Activated T-helper 1 cell treated with Interleukin-2 at 50 U/mL for 16 hours (primary cell): ENCODE measurements at places on chromosomes 2 and 18.

DNA sequence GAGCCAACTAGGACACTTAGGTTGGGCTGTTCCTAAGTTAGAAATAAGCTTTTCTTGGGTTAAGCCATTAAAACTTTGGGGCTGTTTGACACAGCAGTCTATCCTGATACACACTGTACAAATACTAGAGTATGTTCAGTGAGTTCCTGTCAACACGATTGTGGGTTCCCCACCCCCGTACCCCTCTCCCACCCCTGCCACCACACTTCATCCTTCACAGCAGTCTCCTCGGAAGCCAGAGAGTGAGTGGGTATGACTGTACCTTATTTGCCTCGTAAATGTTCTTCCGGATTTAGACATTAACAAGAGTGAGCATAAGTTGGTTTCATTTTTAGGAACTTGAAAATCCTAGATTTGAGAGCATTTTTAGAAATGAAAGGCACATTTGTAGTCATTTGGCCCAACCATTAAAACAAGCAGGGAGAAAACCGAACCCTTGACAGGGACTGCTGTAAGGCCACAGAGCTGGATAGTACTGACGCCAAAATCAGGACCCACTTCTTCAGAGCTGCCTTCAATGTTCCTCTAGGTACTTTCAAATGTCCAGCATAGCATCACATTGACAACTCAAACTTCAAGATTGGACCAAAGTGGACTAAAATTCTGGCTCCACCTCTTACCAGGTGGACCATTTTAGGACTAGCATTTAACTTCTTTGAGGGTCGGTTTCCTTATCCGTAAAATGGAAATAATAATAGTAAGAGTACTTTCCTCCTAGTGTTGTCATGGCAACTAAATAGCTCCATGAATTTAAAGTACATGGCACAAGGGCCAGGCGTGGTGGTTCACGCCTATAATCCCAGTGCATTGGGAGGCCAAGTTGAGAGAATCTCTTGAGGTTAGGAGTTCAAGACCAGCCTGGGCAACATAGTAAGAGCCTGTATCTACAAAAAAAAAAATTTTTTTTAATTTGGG lies 166.3 kb upstream of the SERTAD2 start:
- peak; percentile 15 for DNase-seq

- DNase-seq, result no peak
Observed at GRCh38 chr2:10338270-10339188, 35.8 kb downstream of the HPCAL1 start.

DNA sequence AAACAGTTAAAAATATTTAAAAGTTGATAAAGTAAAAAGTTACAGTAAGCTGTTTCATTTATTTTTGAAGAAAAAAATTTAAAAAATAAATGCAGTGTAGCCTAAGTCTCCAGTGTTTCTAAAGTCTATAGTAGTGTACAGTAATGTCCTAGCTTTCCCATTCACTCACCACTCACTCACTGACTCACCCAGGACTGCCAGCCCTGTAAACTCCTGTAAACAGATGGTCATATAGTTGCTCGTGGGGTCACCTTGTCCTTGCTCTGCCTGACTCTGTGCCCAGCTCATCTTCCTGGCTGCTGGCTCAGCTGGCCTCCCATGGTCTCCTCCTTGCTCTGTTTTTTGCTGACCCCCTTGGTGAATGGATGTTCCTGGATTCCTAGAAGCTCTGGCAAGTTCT lies 180.3 kb downstream of the VAPA start:
- DNase-seq, result no peak

GRCh38 chr2:7837237-7837760 lies 844.6 kb upstream of the ID2 start:
- no peak for DNase-seq

DNA sequence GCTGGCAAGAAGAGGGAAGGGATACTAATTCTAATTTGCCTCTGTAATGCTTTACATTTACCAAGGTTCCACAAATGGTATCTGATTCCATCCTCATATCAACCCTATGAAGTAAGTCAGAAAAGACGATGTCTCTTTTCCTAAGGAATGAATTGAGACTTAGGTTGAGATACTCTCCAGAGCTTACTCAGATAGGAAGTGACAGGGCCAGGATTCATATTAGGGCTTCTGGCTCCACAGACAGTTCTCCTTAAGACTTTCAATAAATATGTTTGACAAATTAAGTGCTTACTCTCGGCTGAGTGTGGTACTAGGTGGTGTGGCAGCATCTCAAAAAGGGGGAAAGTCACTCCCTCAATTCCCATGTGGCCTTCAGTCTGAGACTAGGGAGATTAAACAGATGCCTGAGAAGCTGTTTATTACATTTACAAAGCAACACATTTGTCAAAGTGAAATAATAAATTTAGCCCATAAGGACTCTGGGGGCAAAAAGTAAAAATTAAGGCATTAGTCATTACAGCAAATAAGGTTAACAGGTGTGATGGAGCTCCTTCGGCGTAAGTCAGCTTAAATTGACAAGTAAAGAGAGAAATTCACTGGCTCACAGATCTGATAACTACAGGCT lies 14.2 kb downstream of the CDK15 start:
- DNase-seq, result no peak

DNA sequence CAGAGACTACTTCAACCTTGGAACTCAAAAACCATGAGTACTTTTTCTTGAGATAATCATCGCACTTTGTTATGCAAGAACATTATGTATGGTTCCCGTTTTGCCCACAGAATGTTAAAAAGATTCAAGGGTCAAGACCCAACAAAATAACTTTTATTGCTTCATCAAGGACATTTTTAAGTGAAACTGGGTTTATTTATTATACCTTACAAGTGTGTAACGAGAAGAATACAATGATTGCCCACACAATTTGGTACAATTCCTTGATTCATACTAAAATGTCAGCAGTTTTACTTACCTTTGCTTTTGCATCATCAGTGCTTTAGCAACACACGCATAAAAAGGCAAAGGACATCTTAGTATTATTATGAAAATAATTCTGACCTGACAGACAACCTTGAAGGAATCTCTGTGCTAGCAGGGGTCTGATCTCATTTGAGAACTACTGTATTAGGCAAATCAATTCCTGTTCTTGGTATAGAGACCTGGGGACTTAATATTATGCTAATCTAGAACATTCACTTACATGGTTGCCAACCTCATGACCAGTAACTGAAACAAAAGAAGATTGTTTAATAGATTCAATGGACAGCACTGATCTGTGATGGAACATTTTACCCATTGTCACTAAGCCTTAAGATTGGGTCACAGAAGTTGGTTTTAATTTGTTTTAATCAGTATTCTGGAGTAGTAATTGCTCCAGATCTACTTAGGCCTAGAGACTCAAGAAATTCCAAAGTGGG lies 16.2 kb downstream of the CCDC88A start:
- DNase-seq, result no peak

- no peak for DNase-seq
Observed at GRCh38 chr2:54859997-54860701, 136.7 kb downstream of the EML6 start.

DNA sequence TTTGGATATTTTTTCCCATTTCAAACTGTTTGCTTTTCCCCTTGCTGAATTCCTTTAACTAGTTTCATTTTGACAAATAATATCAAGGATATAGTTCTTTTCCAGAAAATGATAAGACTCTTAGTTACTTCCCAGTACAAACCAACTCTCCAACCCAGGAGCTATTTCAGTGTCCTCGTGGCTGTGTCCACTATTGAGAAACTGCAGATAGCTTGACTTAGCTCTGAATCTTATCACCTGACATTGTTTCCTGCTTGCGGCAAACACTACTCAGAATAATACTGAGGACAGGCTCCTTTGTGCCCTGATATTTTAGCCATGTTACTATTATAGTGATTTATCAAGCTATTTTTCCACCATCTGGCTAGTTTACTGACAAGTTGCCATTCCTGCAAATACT lies 74.6 kb downstream of the KLF7 start:
- DNase-seq, result no peak

- no peak for DNase-seq
Observed at GRCh38 chr2:186254759-186255158, 231.3 kb upstream of the ZC3H15 start.

DNA sequence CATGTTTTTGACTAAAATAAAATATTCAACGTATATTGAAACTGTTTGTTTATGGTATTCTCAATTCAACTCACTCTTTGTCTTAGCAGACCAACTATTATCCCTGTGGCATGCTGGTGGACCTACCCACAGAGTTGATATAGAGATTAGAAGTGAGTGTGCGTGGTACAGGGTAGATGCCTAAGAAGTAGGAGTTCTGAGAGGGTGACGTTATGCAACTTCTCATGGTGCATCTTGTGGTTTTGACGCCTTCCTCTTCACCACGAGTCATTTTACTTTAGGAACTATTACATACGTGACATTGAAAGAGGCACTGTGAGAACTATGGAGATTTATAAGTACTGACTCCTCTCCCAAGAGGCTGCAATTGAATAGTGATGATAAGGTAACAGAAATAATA lies 26.6 kb upstream of the NAPG start:
- no peak for DNase-seq

GRCh38 chr2:70083344-70084156 lies 3.7 kb upstream of the PCBP1 start:
- no peak for DNase-seq

- DNase-seq, result no peak
Observed at GRCh38 chr2:68103709-68104055, 40.9 kb upstream of the C1D start.

GRCh38 chr2:171483793-171484192 lies 38.5 kb upstream of the CYBRD1 start:
- no peak for DNase-seq

- no peak for DNase-seq
Observed at GRCh38 chr2:157055660-157056199, 201.8 kb upstream of the GALNT5 start.

DNA sequence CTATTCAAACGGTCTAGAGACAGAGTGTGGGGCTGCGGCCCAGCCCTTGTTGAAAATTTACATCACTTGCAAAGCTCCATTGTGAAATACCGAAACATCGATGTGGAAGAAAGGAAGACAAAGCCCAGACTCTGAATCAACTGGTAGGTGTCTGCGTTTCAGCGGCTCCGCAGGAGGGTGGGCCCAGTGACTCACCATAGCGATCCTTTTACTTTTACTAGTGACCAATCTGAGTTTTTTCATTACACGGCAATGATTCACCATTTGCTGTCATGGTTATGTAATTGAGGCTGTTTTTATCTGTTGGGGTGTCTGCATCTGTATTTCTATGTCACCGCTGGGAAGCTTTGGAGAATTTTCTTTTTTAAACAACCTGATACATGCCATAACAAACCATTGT lies 66.6 kb upstream of the ODC1 start:
- no peak for DNase-seq

GRCh38 chr18:13370995-13371625 lies 152.6 kb downstream of the LDLRAD4 start:
- no peak for DNase-seq

GRCh38 chr2:235244255-235245220 lies 249.3 kb upstream of the AGAP1 start:
- no peak for DNase-seq

DNA sequence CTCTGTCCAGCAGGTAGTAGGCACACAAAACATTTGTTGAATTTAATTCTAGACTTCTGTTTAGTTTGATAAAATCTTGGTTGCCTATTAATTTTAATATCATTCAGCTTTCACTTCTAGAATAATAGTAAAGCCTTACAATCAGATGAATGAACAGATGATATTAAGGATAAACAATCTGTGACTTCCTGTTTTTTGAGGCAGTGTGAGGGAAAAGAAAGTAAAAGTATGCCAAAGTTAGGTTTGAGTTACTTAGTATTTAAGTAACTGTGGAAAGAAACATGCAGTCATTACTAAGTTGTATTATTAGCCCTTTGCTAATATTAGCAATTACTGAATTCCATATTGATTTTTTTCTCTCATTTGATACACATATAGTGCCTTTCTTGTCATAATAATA lies 31.5 kb downstream of the EPB41L5 start:
- no peak for DNase-seq

DNA sequence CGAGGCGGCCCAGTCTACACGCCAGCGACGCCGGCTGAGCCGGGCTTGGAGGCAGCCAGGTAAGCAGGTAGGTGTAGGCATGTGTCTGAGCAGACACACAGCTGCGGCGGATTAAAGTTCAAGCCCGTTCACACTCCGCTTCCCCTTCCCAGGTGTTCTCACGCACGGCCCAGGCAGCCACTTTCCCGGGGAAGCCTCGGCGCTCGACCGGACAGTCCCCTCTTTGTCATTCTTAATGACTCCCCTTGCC lies 367 bp downstream of the TGFA start:
- no peak for DNase-seq
